ENCODE measurements at places on chromosomes 3 and 15.

DNA sequence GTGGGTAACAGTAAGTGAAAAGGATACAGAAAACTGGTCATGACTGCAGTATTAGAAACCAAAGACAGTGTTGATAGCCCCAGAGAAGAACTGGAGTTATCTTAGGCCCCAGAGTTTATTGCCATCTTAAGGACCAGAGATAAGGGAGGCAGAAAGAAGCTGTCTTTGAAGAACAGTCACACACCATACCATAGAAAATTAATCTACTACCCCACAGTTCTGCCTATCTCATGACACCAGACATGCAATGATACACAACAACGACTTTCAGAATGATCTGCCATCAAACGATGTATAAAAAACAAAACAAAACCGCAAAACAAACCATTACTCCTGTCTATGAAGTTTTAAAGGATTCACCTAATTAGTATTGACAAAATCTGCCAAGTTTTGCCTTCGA, 9.6 kb downstream of the CPOX start:
- DNase-seq = no peak

GRCh38 chr3:155352900-155353490, 59.5 kb upstream of the STRIT1 start:
- no peak for DNase-seq

- peak; percentile 25 for DNase-seq
Measured at GRCh38 chr3:137647179-137647578, 116.9 kb upstream of the SOX14 start.

- DNase-seq = no peak
Measured at GRCh38 chr15:68557469-68558317, 21.1 kb upstream of the CORO2B start.

DNA sequence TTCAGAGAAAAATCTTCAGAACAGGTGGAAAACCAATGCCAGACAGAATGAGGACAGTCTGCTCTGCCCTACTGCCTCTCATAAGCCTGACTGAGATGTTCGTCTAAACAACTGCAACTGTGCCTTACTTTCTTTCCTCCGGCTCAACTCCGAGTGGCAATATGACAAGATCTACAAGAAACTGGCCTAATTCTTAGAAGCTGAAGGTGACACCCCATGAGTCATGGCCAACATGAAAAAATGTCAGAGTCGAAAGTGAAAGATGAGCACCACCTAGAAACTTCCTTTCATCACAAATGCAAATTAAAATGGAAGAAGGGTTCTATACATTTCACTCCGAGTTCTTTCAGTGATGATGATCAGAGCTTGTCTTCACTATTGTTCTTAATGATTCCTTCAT, 12.9 kb downstream of the PCYT1A start:
- no peak for DNase-seq

DNA sequence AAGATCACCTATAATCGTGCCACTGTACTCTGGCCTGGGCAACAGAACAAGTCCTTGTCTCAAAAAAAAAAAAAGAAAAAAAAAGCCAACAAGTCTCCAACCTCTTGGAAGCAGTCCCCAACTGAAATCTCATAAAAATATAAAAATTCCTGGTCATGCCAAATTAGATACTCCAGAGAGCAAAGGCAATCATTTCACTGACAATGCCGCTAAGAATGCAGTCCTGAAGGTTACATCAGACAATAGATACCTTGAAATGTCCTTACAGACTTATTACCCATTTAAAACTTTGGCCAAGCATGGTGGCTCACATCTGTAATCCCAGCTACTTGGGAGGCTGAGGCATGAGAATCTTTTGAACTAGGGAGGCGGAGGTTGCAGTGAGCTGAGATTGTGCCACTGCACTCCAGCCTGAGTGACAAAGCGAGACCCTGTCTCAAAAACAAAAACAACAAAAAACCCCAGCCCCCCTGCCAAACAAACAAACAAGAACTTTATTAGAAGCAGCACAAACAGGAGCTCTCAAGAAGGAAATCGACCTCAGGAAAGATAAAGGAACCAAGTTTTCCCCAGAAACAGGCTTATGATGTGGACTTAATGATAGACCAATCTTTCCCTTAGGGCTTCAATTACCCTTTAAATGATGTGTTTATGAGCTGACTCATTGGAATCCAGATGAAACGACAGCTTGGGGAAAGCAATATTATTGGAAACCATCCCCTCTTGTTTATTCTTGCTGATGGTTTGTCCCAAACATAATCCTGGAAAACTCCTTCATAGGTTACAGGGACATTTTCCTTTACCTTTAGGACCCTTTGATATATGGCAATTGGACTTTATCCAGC, 53.1 kb upstream of the XCR1 start:
- DNase-seq = no peak

- DNase-seq = no peak
Measured at GRCh38 chr3:64187065-64187959, 38.0 kb downstream of the PRICKLE2 start.

- no peak for DNase-seq
Measured at GRCh38 chr3:161295325-161295724, 74.2 kb downstream of the NMD3 start.

GRCh38 chr3:50204804-50205412, at the start of gene SLC38A3:
Gene SLC38A3 (plus strand): TSS chr3:50205271. CDS start chr3:50214200, 8,929 bp downstream.
- no peak for DNase-seq

DNA sequence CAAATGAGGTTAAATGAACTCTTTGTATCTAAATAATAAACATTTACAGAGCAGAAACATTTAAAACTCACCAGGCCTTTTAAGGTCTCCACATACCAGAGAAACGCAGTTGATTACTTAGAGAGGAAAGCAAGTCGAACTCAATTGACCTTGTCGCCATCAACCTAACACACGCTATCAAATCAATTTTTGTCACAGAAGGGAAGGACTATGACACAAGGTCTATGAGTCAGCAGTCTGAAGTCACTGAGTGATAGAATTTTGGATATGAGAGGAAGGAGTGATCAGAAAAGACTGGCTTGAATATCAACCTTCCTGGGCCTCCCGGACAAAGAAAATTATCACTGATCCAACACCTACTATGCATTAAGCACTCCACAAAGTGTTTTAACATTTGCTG, 514.4 kb upstream of the ZNF385D start:
- no peak for DNase-seq

DNA sequence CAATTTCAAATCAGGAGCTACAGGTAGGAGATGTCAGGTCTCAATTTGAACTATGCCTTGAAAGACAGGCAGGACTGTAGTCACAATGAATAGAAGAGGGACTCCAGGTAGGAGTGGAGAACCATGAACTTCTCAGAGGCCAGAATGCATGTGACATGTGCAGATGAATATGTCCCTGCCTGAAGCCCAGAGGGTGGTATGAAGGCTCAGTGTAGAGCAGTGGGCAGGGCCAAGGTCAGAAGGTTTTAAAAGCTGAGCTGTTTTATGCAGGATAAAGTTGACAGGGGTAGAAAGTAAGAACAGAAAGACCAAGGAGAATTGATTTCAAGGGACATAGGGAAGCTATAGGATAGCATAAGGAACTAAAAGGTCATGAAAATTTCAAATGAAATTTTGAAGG, 30.8 kb downstream of the CLK3 start:
- DNase-seq = no peak

DNA sequence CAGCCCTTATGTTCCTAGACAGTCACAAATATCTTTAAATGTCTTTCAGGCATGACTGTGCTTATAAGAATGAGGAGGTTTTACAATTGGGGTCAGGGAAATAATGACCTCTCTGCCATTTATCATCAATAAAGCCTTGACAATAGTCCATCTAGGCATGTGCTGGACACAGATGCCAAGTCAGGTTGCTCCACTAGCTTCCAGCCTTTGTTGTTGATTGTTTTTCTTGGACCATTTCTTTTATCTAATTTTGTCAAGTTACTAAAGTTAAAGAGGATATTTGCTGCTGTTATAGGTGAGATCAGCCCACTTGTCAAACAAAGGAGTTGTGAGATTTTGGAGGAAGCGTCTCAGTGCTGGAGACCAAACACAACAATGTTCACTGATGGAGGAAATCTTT, 628.0 kb downstream of the ROBO2 start:
- no peak for DNase-seq

DNA sequence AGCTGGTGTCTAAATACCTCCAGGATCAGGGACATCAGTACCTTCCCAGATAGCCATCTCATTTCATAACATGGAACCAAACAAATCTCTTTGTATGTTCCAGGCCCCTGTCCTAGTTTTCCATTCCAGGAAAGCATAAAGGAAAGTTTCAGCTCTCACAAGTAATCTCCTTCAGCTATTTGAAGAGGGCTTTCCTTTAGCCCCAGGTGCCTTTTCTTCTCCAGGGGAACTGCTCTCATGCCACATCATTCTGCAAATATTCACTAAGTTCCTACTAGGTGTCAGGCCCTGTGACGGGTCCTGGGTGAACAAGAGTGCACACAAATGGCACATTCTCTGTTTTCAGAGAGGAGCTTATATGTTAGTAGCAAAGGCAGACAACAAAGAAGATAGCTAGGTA, 136.1 kb downstream of the ADAMTS9 start:
- DNase-seq = no peak

DNA sequence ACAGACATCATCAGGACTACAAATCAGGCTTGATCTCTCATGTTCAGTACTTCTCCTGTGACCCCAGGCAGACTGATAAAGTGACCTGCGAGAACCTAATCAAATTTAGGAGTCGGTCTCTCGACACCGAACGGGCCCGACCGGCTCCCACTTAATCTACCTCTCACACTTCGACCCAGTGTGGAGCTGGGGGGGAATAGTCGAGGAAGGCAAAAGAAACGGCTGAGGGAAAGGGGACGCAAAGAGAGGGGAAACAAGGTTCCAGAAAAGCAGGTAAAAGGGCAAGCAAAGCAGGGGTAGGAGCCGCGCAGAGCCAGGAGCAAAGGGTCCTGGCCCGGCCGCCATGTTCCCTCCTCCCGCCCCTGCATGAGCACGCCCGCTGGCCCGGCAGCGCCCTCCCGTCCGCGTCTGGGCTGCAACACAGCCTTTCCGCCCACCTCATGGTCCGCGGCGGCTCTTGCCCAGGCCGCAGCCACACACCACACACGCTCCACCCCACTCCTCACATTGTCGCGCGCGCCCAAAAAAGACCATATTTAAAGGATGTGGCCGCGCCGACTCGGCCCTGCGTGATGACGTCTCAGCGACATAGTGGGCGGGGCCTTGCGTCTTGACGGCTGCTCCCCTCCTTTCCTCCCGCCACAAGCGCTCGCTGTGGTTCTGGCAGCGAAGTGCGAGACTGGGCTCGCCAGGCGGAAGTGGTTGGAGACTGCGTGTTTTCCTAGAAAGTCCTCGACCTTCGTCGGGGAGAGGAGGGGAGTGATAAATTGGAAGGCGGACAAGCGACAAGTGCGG, at the start of gene ICE2:
Gene ICE2, minus strand, starts transcription at position 577 of the 795 bp plus-strand sequence. CDS start 1,165 bp downstream, outside the sequence.
- peak; percentile 88 for DNase-seq

GRCh38 chr3:87370007-87370406, 93.6 kb upstream of the POU1F1 start:
- DNase-seq = no peak

- DNase-seq = no peak
Measured at GRCh38 chr3:150811984-150812383, 49.0 kb upstream of the SIAH2 start.

GRCh38 chr3:167913219-167913835, 177.8 kb downstream of the SERPINI1 start:
- DNase-seq = peak; percentile 22

DNA sequence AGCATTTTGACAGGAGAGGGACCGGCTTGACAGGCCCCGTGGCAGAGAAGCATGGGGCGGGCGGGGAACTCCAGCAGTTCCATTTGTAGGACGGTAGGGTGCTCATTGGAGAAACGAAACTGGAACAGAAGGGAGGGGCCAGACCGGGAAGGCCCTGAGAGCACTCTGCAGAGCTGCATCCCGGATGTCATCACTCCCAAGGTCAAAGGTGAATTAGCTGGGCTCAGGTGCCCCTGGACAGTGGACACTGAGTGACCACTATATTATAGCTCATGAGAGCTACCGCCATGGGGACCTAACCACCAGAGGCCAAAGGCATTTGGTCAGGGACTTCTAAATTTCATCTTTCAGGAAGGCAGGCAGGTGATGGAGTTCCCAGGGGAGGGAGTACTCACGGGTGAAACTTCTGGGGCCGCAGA, 7.3 kb downstream of the CSRNP1 start:
- DNase-seq = no peak

DNA sequence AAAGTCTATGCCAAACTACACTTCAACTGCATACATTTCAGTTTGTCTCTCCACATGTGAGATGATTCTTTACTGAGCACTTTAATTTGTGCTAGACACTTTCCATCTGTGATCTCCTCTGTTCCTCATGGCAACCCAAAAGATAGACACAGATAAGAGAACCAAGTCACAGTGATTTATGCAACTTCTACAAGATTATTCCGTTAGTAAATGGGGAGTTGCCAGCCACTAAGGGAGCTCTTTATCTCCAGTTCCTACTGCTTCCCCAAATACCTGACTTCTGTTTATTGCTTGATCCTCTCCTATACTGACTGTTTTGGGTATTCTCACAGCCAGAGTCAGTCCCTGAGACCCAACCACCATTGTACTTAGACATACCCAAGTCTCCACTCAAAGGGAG, 24.1 kb upstream of the AKAP13 start:
- DNase-seq = no peak

DNA sequence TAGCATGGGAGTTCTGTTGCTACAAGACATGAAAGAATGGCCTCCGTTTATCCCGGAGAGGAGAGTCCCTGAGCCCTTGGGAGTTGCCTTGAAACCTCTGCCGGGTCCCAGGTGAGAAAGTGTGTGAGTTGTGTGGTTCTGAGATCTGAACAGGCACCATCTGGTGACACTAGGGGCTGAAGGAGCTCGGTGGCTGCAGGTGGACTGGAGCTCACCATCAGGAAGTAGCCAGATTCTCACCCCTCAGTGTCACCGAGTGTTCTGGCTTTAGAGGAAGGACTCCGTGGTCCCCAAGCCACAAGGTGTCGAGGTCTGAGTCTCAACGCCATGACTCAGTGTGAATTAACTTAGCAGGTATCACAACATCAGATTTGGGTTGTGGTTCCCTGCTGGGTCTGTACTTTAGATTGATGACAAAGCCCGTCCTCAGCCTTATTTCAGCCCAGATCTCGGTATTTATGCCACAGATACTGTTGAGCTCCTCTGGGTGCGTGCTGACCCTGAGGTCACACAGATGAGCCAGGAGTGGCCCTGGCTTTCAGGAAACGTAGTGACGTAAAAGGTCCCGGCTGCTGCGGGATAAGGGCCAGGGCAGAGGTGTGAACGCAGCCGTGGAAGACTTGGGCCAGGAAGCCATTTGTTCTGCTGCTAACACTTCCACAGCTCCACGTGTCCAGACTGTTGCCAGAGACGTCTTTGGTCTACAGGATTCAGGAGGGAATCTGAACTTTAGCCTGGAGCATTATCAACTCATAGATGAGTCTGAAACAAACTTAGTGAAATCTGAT, 54.4 kb downstream of the PGPEP1L start:
- DNase-seq = no peak

Data from iPS DF 6.9 (cell line).